Stimulated activated CD4-positive, alpha-beta T cell treated with anti-CD3 and anti-CD28 coated beads, Interleukin-12 subunit alpha, Interleukin-12 subunit beta, amount 100 ng/mL, for 24 hours (primary cell): ENCODE measurements at places on chromosomes 12 and 14.

DNA sequence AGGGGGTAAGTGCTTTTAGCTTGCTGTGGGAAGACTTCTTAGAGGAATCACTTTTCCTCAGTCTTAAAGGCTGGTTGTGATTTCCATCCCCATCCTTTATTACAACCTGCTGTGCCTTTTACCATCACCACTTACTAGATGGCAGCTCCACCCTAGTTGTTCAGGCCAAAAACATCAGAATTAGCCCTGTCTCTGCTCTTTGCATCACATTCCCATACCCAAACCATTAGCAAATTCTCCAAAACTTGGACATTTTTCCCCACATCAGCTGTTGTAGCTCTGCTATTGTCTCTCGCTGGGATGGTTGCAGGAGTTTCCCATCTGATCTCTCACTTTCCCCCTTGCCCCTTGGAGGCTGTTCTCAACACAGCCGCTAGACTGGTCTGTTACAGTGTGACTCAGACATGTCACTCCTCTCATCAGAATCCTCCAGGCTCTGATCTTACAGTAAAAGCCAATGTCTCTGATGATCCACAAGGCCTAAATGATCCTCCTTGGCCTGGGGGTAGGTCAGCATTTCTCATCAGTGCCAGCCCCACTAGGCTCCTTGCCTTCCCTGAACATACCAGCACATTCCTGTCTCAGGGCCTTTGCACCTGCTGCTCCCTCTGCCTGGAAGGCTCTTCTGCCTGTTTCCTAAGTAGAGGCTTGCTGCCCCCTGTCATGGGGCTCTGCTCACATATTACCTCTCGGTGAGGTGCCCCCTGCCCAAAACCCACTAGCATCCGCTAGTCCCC is 102.5 kb downstream of the BEGAIN start:
- DNase-seq, result no peak

DNA sequence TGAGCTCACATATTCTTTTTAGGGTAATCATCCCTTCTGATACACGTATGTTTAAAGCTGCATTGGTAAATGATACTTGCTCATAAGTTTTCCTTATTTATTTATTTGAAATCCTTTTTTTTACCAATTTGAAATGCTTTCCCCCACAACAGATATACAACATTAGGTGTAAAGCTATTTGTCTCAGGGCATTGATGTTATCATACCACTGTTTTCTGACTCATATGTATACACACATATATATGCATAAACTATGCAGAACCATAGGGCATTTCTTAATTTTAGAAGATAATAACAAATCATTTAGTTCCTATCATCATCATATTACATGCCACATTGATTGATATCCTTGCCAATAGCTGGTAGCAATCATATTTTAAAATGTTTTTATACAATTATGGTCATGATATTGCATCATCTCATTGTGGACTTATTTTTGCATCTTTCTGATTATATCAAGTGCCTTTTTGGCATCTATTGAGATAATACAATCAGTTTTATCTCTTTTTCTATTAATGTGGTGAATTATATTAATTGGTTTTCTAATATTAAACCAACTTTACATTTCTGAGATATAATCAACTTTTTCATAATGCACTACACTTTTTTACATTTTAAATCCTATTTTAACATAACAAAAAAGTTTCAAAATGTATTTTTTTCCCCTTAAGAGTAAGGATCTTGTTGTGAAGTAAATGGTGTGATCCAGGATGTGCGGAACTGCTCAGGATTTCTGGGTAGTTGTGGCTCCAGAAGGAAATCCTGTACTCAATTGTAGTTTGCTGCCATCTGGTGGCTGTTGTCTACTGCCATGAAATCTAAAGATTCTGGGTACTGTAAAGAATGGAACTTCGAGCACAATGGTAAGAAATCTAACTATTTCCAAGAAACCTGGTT is 16.7 kb downstream of the OR9K2 start:
- peak; percentile 41 for DNase-seq

DNA sequence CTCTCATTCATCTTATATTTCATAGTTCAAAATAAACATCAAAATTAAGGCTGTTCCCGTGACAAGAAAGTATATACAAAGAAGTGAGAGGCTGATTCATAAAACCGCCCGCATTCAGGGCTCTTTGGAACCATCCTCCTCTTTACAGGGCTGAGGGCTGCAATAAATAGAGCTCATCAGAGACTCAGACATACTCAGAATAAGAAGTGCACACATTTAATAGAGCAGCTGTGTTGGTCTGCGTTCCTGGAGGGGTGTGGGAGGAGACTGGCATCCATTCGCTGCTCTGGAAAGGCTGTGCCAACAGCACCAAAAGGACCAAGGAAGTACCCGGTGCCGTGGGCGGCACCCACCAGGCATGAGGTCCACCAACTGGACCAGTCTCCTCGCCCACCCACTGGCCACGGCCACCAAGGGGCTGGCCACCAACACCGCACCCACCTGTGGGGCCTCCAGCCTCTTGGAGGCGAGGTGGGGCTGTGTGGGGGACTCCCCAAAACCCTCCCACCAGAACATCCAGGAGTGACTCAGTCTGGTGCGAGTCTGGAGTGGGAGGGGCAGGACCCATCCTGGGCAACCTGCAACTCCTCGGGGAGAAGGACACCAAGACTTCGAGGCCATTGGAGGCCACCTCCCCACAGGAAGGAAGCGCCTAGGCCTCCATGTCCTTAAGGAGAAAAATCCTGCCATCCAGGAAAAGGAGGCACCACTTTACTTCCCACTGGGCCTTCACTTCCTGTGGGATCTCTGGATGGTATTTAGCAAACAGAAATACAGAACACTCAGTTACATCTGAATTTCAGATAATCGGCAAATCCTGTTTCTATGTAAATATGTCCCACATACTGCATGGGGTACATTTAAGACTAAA is 32.7 kb downstream of the VCPKMT start:
- DNase-seq, result peak; percentile 43

GRCh38 chr12:118368821-118369220 is 3.9 kb downstream of the TAOK3 start:
- DNase-seq, result no peak

DNA sequence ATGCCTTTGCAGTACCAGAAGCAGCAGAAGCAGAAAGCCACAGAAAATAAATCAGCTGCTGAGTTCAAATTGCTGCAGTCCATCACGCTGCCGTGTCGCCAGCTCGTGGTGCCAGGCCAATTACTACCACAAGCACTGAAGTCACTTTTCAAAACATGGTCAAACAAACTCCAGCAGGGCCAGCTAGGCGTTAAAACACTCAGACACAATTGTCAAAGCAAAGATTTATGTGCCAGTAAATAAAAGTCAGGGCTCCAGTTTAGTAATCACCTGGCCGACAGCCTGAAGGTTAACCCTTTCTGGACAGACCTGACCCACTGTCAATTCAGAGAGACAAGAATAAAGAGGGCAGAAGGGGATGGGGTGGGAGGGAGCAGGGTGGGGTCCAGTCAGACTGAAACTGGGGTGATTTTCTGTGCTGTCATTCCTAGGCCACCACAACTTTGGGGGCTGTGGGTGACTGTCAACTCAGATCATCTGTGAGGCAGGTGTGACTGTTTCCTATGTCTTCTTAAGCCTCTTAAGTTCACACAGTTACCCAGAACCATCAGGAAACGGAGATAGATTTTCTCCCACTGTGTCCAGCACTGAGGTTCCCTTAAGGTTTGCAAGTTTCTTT is 109.8 kb upstream of the FUT8 start:
- DNase-seq, result peak; percentile 43

DNA sequence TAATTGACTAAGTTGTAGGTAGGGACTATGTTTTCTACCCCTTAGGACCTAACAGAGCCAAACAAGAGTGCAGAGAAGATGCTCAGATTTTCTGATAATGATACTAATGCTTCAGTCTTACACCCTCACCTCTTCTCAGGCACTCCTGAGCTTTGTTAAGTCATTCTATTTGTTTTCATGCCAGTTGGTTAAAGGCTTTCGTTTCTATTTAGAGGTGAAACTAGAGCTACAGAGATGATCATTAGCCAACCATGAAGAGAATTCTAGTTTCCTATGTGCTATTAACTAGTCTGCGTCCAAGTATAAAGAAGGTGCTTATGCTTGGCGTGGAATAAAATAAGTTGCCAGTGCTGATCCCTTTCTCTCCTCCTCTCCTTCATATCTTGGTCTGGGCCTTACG is 34.6 kb upstream of the PYGL start:
- DNase-seq, result no peak

- no peak for DNase-seq
These were observed 22.9 kb downstream of the SPTLC2 start for GRCh38 chr14:77593501-77593961.

DNA sequence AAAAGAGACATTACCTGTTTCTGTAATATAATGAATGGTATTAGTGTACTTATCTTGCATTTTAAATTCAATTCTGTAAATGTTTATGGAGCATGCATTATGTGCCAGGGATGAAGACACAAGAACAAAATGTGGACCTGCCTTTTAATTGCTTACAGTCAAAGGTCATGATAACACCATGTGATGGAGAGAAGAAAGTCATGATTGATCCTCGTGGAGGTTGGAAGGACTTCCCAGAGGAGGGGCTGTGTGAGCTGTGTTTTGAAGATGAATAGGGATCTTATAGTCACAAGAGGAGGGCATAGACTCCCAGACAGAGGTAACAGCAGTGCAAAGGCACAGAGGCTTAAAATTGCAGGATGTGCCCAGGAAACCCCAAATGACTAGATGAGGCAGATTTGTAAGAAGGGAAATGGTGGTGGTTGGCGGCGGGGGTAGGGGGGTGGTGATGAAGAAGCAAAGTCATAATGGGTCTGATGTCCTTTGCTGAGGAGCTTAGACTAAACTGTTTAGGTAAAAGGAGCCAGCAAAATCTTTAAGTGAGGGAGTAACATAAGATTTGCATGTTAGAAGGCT is 151.5 kb downstream of the PRKCH start:
- peak; percentile 73 for DNase-seq

DNA sequence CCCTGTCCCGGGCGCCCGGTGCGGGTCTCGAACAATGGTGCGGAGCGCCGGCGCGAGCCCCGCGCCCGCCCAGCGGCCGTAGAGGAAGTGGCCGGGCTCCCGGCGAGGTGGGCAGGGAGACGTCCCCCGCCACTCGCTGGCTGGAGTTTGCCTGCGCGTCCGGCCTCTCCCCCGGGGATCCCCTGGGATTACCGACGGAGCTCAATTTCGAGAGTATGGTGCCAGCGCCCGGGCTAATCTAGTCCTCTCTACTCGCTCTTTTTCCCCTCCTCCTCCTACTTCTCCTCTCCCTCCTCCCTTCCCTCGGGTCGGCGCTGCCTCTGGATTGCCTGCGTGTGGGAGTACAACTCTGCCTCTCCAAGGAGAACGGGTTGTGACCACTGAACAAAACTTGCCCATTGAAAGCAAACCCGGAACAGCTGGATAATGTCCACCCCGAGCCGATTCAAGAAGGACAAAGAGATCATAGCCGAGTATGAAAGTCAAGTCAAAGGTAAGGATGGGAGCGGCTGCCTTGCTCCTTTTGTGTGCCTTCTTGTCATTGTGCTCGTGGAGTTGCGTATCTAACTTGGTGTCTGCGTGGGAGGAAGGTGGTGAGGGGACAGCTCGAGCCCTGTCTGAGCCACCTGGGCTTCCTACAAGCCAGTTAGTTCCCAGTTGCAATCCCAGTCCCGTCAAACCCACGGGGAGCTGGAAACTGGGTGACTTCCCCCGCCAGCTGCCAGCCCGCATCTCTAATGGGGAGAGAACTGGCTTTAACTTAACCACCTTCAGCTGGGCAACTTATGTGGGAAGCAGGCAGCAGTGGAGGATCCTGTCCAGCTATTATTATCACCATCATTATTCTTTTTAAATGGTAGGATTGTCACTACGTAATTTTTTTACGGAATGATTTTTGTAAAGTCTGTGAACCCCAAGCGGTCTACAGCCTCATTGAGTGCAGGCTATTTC is at the start of gene SRGAP1:
SRGAP1 (plus strand) TSS at position 310 of the 951 bp plus-strand sequence; CDS start at position 427, 117 bp downstream.
- peak; percentile 3 for DNase-seq

DNA sequence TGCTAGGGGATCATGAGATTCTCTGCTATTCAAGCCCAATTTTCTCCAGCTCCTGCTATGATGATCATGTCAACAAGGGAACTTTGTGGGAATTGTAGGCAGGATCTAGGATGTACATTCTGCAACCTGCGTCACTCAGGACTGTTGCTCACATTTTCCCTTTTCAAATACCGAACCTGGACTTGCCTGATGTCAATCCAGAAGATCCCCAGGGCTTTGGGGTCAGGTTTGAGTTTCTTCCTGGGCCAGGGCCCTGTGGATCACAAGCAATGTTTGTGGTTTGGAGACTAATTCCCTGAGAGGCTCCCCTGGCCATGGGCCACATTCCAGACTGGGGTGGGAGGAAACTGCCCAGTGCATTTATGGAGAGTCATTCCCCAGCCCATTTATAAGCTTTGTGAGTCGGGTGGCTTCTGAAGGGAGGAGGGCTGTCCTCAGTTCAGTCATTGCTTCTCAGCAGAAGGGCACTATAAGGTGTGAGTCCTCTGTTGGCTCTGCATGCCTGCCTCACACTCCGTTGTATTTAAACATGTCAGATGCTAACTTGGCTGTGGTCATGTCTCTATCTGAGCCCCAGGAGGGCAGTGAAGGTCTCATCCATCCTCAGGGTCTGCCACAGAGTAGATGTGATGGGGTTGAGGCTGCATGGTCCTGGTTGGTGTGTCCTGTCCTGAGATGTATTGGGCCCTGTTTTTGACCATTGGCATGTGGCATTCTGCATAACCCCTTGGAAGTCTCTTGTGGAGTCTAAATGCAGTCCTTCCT is 6.5 kb downstream of the KRT86 start:
- no peak for DNase-seq

DNA sequence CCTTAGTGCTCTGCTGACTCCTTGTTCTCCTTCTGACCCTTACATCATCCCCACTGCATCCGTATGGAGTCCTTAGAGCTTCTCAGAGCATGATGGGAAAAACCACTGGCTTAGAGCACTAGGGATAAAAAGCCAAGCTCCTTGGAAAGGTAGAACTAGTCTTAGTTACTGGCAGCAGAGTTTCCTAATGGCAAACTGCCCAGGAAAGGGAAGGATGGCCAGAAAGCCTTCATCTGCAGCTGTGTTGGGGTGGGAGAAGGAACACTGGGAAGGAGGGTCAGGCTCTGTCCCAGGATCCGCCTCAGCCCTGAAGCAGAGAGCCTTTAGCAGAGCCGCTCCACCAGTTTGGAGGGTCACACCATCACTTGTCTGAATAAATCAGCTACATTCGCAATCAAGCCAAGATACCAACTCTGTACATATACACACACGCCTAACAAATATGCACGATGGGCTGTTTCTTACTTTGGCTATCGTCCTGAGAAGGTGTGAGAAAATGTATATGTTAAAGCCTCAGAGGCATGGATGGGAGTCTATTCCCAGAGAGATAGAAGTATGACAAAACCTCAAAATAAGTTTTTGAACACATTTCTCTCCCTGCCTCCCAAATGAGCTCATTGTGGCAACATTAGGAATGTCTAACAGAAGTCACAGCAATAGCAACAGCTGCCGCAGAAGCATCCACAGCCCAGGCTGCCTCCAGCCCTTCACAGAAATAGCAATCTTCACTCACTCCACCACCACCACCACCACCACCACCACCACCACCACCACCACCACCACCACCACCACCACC is 18.6 kb upstream of the GALNT8 start:
- no peak for DNase-seq
